ENCODE measurements at places on chromosomes 6 and 20. TPM values are rescaled to one million over a fixed set of nuclear protein-coding genes. Genes with fewer than 3 reads are reported as not detected.

Gene UST
- total RNA-seq: 0.28 TPM

Gene SSTR4
- total RNA-seq: not detected

Gene FRMD1
- not detected for total RNA-seq

Gene DDX43
- 1.7 TPM for total RNA-seq

Gene CCR6
- total RNA-seq: not detected

Gene COL9A3
- total RNA-seq: 1.9 TPM

Gene C2
- total RNA-seq: not detected

Gene TMC2
- not detected for total RNA-seq

Gene SNX5
- total RNA-seq: 97.3 TPM

Gene RHAG
- not detected for total RNA-seq

Gene KIFC1
- 12.4 TPM for total RNA-seq

Gene RIN2
- 88.0 TPM for total RNA-seq

Gene ZSCAN9
- total RNA-seq: 10.7 TPM

Gene PCSK2
- not detected for total RNA-seq

Gene C6orf163
- total RNA-seq: 1.0 TPM

Gene COL21A1
- total RNA-seq: 0.05 TPM

Data from dermis blood vessel endothelial cell (primary cell).